ENCODE measurements at places on chromosomes 13 and 19. TPM values are rescaled to one million over a fixed set of nuclear protein-coding genes. Genes with fewer than 3 reads are reported as not detected.

The ZNF625 gene
- 13.0 TPM for total RNA-seq

The BRME1 gene
- total RNA-seq: 0.59 TPM

The ELL gene
- 18.5 TPM for total RNA-seq

The GIPC3 gene
- under 0.01 TPM for total RNA-seq

The FAM216B gene
- total RNA-seq: under 0.01 TPM

The PALM gene
- 10.5 TPM for total RNA-seq

The KCNRG gene
- total RNA-seq: 4.0 TPM

The PTGER1 gene
- 0.72 TPM for total RNA-seq

The ZNF567 gene
- total RNA-seq: 8.0 TPM

The CIC gene
- total RNA-seq: 33.6 TPM

The ARL11 gene
- total RNA-seq: not detected

All from osteoblast (primary cell).